ENCODE measurements at places on chromosomes 2 and 18.

GRCh38 chr2:133292259-133292658, 276.0 kb downstream of the NCKAP5 start:
- no peak for DNase-seq

DNA sequence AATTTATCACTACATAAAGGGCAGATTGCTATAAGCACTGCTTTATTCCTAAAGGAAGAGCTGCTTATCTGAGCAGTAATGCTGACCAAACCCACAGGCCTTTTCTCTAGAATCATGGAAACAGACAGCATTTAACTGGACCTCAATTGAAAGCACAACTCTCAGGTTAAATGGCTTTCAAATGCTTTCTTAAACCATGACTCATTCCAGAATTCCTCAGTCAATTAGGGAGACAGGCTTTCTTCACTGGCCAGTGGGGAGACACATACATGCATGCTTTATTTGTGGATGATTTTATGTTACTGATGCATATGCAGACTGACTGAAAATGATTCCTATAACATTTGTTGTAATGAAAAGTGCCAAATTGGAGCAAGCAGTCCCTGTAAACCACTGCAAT, 114.6 kb downstream of the ACVR1 start:
- DNase-seq, result no peak

DNA sequence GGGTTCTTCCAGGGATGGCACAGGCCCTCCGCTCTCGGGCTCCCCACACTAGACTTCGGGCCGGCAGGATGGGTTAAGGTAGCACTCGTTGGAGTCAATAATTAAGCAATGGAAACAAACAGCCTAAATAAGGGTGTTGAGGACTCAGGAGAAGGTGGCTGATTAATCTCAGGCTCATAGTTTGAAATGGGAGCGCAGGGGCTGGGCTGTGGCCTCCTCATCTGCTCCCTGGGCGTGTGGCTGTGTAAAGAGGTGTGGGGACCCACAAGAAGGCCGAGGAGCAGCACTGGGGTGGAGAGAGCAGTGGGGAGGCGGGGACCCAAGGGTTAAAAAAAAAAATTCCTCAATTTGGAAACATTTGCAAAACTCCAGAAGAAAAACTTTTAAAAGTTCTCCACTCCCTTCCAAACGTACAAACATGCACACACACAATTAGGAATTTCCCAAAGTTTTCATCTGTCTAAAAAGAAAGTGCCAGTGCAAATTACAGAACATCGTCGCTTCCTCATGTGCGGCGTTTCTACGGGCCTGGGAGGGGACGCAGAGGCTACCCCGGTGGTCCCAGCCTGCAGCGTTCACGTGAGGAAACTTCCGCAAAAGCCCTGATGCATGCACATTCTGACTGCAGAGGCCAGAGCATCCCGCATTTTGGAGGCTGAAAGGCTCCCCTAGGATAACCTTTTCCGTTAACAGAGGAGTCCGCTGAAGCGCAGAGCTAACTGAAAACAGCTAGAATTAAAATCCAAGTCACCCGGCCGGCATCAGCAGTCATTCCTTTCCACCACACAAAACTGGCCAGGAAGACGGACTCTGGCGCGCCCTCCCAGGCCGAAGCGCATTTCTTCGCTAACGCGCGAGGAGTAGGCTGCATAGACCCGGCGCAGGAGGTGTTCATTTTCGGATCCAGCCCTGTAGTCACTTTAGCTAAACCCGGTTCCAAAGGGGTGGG, 1.0 kb upstream of the TUBB6 start:
- peak; percentile 47 for DNase-seq

DNA sequence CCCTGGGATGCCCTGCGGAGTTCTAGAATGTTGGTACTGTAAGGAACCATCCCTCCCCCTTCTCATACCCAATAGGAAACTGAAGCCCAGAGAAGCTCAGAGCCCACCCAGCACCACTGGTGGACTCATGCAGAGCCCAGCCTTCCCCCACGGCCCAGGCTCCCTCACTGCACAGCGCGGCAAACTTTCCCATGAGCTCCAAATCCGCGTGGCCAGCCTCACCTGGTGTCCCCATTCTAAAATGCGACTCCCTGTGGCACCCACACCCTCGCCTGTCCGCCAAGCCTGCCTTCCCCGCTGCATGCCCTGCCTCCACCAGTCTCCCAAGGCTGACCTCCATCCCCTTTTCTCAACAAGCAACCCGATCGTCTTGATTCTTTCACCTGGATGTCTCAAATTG, 51.1 kb downstream of the PTGR3 start:
- DNase-seq, result no peak

DNA sequence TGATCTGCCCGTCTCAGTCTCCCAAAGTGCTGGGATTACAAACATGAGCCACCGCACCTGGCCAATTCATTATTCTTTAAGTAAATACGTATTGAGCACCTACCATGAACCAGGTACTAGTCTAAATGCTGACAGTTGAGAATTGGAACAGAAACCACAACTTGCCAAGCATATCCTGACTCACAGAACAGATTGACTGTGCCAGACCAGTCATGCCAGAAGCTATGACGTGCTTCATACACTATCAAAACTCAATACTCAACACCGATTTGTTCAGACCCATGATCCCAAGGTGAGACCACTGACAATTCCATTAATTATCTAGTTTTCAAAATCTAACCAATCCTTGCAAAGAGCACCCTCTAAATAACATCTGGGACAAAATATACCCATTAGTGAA, 148.6 kb downstream of the B3GNT2 start:
- DNase-seq, result no peak

GRCh38 chr2:225488743-225489142, 89.2 kb downstream of the NYAP2 start:
- DNase-seq, result no peak

GRCh38 chr2:27080140-27080469, 1.7 kb downstream of the EMILIN1 start:
- no peak for DNase-seq

DNA sequence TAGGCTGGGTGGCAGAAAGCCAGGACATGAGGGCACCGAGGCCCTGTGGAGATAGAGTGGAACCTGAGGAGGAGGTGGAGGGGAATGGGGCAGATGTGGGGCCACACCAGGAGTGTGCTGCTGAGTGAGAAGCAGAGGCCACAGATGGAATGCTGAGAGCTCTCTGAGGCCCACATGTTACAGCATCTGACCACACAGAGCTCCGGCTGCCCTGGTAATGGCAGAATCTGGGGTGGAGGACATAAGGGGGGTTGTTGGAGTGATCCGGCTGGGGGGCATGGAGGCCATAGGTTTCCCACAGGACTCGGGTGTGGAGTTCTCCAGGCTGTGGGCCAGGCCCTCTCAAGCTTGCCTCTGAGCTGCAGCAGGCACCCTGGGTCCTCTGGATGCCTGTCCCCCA, 3.8 kb downstream of the MZT2B start:
- DNase-seq, result no peak

DNA sequence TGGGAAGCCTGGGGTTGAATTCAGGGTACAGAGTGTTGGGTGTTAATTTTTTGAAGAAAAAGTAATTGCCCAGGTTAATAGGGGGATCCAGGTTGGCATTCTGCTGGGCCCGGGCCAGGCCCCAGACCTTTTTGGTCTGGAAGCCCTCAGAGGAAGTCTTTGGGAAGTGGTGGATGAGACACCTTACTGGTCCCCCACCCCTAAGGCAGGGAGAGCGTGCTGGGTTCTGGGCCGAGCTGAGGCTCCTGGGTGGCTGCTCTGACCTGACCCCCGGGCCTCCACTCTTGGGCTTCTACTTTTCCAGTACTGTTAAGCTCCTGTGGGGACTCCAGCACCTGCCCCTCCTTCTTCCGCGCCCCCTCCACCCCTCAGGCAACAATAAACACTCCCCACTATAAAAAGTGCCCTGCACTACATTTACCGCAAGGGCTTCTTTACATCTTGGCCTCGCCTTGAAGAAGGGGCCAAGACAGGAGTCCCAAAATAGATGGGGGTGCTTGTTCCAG, 753 bp upstream of the HOXD3 start:
- no peak for DNase-seq

- no peak for DNase-seq
These were observed 14.7 kb downstream of the CRIM1 start for GRCh38 chr2:36370281-36370680.

GRCh38 chr18:12239431-12239830, 14.7 kb upstream of the CIDEA start:
- DNase-seq, result no peak

DNA sequence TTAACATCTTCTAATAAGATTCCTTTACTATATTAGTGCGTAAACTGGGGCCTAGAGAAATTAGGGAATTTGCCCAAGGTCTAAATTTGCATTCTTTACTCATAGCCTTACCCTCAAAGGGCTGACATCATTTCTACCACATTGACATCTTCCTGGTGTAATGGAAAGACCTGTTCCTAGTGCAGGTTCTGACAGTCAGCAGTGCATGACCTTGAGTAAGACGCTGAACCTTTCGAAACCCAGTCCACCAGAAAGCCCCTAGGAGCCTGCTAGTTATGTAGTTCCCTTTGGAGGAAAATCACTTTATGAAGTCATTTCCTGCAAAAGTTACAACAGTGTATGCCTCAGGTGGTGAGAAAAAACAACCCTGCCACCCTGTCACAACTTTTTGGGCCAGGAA, 388.3 kb downstream of the TNS1 start:
- DNase-seq, result peak; percentile 57

GRCh38 chr18:57885931-57886330, 82.8 kb upstream of the ATP8B1 start:
- no peak for DNase-seq

DNA sequence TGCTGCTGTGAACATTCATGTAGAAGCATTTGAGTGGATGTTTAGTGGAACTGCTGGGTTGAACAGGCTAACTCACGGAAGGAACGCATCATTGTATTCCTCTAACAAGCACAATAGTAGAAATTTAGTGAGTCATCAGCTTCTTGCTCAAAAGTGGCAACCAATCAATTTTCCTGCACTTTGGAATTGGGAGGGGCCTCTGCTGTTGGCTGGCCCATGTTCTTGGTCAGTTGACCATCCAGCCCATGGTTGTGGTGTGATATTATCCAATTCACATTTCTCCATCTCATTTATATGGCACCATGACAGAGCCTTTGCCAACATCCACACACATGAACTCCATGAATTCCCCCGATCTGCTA, 95.0 kb downstream of the TNFRSF11A start:
- no peak for DNase-seq

DNA sequence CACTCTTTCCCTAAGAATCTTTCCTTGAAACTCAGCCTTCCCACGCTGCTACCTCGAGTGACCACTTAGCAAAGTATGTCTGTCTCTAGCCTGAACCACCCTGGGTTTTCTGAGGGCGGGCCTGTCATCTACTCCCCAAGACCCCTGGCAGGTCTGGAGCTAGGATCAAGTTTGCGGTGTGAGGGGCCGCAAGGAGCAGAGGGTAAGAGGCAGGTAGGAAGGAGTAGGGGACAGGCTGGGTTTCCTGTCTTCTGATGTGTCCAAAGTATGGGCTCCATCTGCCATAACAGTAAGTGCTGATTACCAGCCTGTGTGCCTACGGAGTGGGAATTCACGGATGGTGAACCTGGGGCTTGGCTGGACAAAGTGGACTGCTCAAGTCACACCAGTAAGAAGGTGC, 25.4 kb downstream of the ZFP36L2 start:
- no peak for DNase-seq

- DNase-seq, result no peak
These were observed 86.4 kb upstream of the RMDN2 start for GRCh38 chr2:37838541-37839167.

GRCh38 chr18:6368017-6368416, 46.7 kb downstream of the L3MBTL4 start:
- no peak for DNase-seq

DNA sequence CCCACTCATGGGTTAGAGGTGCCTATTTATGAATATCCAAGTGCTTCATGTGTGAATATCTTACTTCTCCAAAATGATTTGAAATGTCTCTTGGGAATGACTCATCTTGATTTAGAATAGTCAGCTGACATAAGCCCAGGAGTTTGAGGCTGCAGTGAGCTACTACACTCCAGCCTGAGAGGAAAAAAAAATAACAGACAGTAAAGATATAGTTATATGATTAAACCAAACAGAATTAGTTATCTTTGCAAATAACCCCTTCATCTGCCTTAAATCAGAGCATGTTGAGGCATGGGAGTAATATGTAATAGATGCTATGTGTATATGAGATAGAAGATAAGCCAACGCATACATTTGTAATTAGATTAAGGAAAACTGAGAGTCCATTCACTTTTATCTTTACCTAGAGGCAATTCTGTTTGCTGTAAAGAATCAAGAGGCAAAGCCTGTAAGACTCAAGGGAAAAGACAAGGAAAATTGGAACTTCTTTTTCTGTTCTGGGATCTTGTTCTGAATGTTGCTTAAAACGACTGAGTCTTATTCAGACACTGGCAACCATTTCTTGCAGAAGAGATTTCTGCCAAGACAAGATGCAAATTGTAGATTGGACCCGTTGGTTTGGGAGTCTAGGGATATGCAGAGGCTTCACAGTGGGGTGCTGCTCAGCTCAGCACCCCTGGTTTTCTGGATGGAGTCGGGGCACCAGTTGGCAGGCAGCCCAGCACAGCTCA, 104.4 kb downstream of the LIPG start:
- no peak for DNase-seq

DNA sequence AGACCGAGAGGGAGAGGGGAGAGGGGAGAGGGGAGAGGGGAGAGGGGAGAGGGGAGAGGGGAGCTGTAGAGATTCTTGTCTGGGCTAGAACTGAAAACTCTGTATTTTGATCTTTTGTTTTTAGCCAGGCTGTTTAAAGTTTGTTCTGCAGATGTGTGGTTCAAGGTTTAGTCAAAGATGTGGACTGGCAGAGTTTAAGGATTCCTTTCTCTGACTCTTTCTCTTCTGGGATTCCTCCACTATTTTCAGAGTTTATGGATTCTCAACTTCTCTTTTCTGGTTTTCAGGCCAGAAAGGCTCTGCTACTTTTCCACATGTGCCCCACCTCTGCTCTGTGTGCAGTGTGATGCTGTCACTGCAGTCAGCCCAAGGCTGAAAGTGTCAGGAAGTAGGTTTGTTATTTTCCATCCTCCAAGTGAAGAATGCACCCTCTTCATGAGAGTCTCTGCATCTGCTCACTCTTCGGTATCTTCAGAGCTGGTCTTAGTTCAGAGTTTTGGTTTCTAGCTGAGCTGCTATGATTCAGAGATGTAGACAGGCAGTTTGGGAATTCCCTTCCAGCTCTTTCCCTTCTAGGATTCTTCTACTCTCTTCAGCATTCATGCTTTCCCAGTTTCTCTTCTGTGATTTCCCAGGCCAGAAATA, 130.9 kb upstream of the SMAD7 start:
- peak; percentile 47 for DNase-seq

- no peak for DNase-seq
These were observed 434.4 kb downstream of the HRH4 start for GRCh38 chr18:24894880-24895279.

DNA sequence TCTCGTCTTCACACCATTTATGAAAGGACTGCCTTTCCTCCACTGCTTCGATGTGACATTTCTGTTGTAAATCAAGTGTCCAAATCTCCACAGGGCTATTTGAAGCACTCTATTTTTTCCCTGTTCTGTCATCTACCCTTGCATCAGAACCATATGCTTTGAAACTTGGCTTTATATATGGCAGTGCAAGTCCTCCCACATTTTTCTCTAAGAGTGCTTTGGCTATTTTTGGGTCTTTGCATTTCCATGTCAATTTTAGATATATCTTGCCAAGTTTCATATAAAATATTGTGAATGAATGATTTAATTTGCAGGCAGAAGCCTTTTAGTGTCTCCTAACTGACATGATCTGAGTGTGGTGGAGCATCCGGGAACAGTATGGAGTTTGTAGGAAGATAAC, 37.8 kb upstream of the CBLN2 start:
- DNase-seq, result no peak

- no peak for DNase-seq
These were observed 1753.5 kb upstream of the CELF4 start for GRCh38 chr18:39319141-39319540.

All from GM13976 (cell line).